ENCODE measurements at places on chromosomes 1 and 21. TPM values are rescaled to one million over a fixed set of nuclear protein-coding genes. Genes with fewer than 3 reads are reported as not detected.

- DNase-seq = no peak
Measured at GRCh38 chr1:210600421-210601159, 271.9 kb downstream of the HHAT start.

DNA sequence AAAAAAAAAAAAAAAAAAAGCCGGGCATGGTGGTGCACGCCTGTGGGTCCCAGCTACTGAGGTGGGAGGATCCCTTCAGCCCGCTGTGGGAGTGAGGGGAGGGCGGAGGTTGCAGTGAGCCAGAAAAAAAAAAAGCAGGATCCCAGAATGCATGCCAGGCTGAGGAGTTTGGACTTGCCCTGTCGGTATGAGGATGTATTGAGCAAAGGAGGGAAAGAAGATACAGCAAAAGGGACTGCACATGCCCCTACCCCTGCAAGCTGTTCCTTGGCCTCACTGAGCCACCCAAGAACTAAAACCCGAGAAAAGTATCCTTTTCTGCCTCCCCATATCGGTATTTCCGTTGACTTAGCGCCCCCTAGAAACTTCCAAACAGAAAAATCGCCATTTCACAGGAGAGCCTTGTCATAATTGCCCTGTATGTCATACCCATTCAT is 1.3 kb upstream of the GPATCH4 start:
- peak; percentile 22 for DNase-seq

GRCh38 chr1:21059021-21059420 is 117.7 kb downstream of the EIF4G3 start:
- DNase-seq = no peak

The S100A5 gene
- not detected for total RNA-seq

The RPTN gene
- not detected for total RNA-seq

The GJA9 gene
- not detected for total RNA-seq
